ENCODE measurements at places on chromosomes 12 and 14. TPM values are rescaled to one million over a fixed set of nuclear protein-coding genes. Genes with fewer than 3 reads are reported as not detected.

The CCDC198 gene
- 7.1 TPM for polyA plus RNA-seq

The DEGS2 gene
- polyA plus RNA-seq, result 1.6 TPM

The OAS1 gene
- polyA plus RNA-seq, result 48.4 TPM

The NPFF gene
- polyA plus RNA-seq, result not detected

The INHBC gene
- not detected for polyA plus RNA-seq

The OTOGL gene
- polyA plus RNA-seq, result not detected

The DBX2 gene
- not detected for polyA plus RNA-seq

The DAO gene
- polyA plus RNA-seq, result not detected

The KIF5A gene
- 0.55 TPM for polyA plus RNA-seq

The BICDL1 gene
- polyA plus RNA-seq, result 3.5 TPM

The PIWIL1 gene
- polyA plus RNA-seq, result not detected

The DERA gene
- polyA plus RNA-seq, result 49.4 TPM

The NINJ2 gene
- 0.70 TPM for polyA plus RNA-seq

- DNase-seq, result peak; percentile 28
Observed at GRCh38 chr14:59055439-59056045, 132.9 kb upstream of the DAAM1 start.

- no peak for DNase-seq
Observed at GRCh38 chr12:109089683-109090082, 3.6 kb downstream of the ALKBH2 start.

DNA sequence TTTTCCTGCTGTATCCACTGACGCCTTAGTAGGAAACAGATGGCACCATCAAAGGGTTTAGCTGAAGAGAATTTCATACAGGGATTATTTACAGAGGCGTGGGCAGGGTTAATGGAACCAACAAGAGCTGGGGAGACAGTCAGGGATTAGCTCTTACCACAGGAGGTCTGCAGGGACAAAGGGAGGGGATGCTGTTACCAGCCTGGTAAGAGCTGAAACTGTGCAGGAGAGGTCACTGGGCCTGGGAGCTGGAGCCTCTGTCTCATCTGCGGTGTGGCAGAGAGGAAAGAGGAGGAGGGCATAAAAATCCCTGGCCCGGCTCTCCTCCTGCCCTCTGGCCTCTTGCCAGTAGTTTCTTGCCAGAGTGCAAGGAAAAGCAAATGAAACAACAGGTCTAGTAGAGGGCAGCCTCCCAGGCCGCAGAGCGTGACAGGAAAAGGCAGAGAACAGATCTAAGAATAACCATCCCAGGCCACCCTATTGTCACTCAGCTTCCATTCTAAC is 18.9 kb upstream of the POC1B start:
- peak; percentile 69 for DNase-seq

DNA sequence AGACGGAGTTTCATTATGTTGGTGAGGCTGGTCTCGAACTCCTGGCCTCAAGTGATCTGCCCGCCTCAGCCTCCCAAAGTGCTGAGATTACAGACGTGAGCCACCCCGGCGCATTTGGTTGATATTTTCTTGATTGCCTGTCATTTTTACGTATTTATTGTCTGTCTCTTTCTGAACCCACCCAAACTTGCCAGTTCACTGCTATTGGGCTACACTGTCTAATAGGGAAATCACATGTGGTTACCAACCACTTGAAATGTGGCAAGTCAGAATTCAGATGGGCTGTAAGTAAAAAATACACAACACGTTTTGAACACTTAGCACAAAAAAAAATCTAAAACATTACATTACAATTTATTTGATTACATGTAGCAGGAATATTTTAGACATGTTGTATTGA is 2.1 kb downstream of the WSB2 start:
- no peak for DNase-seq

GRCh38 chr12:59186451-59186850 is 266.1 kb upstream of the LRIG3 start:
- DNase-seq, result no peak

DNA sequence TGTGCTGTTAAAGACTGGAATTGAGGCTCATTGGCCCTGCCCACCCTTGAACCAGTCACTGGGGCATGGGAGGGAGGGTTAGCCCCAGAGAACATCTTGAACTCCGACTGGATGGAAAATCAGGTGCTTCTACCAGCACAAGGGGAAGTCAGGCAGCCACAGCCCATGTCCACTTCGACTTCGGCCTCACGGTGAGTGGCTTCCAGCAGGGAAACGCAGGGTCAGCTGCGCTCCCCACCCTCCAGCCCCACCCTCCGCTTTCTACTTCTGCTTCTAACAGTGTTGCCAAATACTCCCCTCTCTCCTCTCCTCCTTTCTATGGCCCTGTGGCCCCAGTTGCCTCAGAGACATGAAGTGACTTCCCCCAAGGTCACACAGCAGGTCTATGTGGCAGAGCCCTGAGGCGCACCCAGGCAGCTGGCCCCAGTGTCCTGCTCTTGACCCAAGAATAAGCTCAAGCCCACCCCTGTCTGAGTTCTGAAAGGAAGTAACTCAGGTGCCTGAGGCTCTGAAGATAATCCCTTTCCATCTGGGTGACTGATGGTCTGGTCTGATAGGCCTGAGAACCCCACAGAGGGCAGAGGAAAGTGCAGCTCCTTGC is 11.9 kb upstream of the SH2B3 start:
- DNase-seq, result no peak

GRCh38 chr12:167959-168600 is 45.9 kb downstream of the SLC6A12 start:
- DNase-seq, result no peak

DNA sequence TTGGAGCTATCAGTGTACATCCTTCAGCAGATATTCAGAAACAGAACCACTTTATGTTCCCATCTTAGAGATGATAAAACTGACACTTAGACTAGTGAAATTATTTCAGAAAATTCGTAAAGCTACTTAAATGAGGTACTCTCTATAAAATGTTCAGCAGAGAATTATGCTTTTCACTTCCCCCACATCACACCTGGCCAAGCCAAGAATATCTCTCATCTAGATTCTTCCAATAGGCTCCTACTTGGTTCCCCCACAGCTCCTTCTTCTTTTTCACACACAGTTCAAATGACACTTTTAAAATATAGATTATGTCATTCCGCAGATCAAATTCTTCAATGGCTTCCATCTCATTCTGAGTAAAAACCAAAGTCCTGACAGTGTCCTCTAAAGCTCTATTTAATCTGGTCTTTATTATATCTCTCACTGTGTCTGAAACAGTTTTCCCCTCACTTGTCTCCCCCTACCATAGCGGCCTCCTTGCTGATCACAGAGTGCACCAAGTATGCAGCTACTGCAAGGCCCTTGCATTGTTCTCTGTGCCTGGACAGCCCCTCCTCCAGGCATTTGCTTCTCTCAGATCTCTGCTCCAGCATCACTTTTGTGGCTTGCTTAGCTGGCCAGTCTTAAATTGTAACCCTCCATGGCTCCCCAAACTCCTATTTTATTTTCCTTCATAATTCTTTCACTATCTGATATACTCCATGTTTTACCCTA is 736.8 kb upstream of the USP15 start:
- no peak for DNase-seq

GRCh38 chr12:31298515-31298910 is 27.4 kb downstream of the SINHCAF start:
- DNase-seq, result no peak

- DNase-seq, result no peak
Observed at GRCh38 chr12:3753544-3754284, 805 bp upstream of the CRACR2A start.

GRCh38 chr12:54045868-54046521 is 7.6 kb upstream of the HOXC4 start:
- no peak for DNase-seq

GRCh38 chr14:98924046-98924445 is 348.0 kb downstream of the BCL11B start:
- no peak for DNase-seq

GRCh38 chr14:55129428-55130195 is 560 bp downstream of the LGALS3 start:
- DNase-seq, result peak; percentile 72

GRCh38 chr12:104454997-104455396 is 1.8 kb upstream of the CHST11 start:
- DNase-seq, result peak; percentile 63

GRCh38 chr14:34707722-34708121 is 6.7 kb downstream of the CFL2 start:
- no peak for DNase-seq

DNA sequence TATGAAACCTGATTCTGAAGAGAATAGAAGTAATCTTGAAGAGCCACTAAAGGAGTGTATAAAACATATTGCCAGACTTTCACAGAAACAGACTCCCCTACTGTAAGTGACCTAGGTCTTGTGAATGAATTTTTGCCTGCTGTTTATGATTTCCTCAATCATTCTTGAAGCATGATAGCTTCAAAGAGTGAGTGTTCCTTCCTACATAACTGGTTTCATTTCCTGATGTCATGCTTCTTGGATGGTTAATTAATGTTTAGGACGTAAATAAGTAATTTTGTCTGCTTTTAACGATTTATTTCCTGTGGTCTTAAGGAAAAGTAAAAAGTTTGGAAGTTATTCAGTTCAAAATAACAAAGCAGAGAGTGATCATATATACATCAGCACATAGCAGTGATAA is 129.8 kb downstream of the PIK3C2G start:
- DNase-seq, result no peak

GRCh38 chr12:114679942-114680341 is 4.0 kb downstream of the TBX3 start:
- DNase-seq, result no peak

DNA sequence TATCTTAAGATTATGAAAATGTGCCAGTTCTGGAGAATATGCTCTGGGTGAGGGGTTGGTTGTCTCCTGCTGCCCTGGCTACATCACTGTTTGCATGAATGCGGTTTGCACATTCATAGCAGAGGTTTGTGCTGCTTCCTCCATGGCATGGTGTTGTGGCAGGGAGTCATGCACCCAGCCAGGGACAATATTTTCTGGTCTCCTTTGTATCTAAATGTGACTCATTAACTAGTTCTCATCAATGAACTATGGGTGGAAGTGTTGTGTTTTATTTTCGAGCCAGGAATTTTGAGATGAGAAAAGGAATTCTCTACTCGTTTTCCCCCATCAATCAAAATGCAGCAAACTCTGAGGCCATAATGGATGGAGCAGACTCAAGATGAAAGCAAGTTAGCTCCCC is 527.3 kb downstream of the SNAPC1 start:
- DNase-seq, result no peak

DNA sequence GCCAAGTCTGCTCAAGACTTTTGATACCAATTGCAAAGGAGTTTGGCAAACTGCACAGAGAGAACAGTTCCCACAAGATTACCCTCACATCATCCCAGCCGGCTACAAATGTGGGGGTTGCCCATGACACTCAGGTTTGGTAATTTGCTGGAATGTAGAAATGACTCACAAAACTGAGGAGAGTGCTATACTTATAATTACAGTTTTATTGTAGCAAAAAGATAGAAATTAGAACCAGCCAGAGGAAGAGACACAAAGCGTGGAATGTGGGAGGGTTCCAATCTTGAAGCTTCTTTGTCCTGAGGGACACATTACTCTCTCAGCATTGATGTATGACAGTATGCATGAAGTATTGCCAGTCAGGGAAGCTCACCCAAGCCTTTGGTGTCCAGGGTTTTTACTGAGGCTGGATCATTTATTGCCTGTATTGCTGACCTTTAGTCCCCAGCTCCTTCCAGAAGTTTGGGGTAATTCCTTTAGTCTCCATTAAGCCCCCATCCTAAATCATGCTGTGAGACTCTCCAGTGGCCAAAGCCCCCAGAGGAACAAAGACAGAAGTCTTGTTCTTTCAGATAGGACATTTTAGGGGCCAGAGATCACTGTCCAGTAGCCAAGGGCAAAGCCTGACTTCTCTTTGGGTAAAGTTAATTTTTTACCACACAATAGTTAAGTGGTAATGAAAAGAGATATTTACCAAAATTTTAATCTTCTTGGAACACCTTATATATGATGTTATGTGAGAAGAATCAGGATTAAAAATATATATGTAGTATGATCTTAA is 9.9 kb downstream of the TBK1 start:
- DNase-seq, result no peak

- no peak for DNase-seq
Observed at GRCh38 chr14:33548606-33549005, 402.3 kb downstream of the EGLN3 start.

DNA sequence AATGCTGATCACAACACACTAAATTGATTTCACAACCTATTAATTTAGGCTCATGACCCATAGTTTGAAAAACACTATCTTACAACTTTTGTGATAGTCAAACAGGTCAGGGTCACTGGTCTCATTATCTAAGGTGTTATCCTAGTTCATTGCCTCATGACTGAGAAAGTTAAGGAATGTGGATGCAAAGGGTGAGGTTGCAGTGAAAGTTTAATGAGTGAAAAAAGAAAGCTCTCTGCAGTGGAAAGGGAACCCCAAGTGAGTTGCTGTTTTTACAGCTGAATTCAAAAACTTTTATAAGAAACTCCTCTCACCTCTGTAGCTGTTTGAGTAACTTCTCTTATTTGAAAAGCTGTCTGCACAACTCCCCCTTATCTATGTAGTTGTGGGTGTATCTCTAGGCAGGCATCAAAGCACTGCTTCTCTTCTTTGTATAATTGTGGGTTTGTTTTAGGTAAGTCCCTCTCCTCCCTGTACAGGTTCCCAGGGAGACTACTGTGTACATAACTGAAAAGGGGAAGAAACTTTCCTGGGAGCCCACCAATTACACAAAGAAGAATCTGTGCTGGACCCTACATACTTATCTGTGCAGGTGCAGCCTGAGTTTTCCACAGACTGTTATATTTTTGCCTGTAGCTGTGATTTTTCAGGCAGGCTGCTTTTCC is 18.9 kb downstream of the DNAL1 start:
- DNase-seq, result no peak

DNA sequence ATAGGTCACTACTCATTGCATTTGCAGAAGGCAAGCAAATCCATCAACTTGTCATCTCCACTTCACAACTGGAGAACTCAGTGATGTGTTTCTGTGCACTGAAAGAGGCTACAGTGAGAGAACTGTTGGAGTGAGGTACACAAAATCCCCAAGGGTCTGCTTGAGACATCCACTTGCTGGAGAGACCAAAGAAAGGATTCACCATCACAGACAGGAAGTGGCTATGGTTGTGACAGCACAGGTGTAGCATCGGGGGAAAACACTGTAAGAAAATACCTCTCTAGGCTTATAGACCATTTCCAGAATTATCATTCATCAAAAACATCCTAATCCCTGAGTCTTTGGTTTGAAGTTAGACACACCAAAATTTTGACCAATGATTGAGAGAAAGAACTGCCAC is 201.3 kb upstream of the OR4E1 start:
- no peak for DNase-seq

- no peak for DNase-seq
Observed at GRCh38 chr14:37153483-37153882, 18.9 kb downstream of the SLC25A21 start.

GRCh38 chr12:93299262-93299846 is 78.4 kb upstream of the NUDT4 start:
- no peak for DNase-seq

GRCh38 chr14:105394714-105395537 is 3.4 kb upstream of the TEX22 start:
- no peak for DNase-seq

DNA sequence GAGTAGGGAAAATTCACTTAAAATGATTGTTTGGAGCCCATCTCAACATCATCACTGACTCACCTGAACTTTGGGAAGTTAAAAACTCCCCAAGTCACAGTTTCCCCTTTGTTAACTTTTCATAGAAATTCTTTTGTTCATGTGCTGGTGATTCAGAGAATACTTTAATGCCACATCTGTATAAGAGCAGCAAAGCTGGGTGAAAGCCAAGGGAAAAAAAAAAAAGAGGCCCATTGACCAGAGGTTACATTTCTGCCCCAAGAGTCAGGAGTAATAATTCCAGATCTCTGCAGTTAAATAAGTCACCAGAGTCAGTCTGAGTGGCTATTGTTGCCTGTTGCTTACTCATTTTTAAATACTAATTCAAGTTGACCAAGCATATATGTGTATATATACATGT is 136.4 kb upstream of the LGR5 start:
- DNase-seq, result no peak

GRCh38 chr14:90342327-90342726 is 10.6 kb upstream of the NRDE2 start:
- DNase-seq, result no peak

All from A549 (cell line).